Activated naive CD4-positive, alpha-beta T cell (primary cell): ENCODE measurements at places on chromosomes 5 and 9.
A peak's percentile ranks its signal among the peaks of the same experiment; 100 is the strongest.

DNA sequence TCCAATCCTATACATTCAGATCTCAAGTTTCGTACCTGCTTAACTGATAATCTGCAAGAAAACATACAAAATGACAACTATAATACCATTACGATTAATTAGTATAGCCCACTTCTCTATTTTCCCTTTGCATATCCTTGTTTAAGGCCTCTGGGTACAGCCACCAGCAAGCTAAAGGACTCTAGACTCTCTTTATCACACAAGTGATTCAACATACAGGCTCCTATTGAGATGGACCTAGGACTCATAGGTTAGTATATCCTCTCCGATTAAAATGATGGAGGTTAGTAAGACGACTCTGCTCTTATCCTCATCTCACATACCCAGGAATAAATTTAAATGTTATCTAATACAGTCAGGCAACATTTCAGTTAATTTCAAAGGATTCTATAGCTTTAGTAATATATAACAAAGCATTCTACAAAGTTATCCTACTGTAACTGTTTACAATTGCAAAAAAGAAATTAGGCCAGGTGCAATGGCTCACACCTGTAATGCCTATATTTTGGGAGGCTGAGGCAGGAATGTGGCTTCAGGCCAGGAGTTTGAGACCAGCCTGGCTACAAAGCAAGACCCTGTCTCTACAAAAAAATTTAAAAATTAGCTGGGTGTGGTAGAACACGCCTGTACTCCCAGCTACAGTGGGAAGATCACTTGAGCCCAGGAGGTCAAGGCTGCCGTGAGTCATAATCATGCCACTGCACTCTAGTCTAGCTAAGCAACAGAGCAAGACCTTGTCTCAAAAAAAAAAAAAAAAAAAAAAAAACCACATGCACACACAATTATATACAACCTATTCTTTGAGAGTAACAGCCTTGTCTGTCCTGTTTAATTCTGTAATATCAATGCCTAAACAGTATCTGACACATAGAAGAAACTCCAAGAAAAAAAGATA, 15.4 kb downstream of the HAUS6 start:
- DNase-seq: no peak

DNA sequence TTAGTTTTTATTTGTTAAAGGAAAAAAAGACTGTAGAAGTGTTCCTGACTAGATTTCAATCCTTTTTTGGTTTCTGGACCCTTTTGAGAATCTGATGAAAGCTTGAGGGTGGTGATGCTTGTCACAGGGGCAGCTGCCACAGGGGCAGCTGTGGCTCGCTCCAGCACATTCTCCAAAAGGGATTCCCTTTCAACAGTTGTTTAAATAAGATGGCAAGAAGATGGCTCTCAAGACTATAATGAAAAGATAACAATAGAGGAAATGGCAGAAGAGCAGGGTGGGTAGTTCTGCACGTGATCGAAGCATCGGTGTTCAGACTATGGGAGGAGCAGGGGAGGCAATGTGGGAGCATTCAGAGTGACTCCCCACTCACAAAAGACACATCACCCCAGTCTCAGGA, 46.5 kb upstream of the TNFAIP8 start:
- no peak for DNase-seq

DNA sequence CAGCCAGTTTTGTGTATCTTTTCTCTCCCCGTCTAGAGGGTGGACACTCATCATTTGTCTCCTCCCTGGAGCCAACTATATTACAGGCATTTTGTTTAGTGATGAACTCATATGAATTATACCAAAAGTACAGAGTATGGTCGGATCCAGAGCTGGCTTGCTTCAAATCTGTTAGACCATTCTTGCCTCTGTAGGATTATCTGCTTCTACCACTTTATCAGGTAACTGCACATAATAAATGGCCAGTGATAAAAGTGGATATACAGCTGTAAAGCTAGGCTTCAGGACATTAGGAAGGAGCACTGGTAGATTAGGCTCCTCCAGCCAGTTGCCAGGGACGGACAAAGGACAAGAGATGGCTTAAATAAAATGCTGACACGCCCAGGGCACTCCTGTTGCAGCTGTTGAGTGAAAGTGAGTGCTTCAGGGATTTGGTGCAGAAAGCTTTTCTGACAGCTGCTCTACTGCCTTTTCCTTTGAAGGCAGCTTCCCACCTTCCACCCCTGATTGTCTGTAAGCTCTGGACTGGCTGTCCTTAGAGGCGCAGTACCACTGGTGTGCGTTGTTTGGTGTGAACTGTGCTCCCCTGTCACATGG, 259.2 kb downstream of the PDZD2 start:
- no peak for DNase-seq

DNA sequence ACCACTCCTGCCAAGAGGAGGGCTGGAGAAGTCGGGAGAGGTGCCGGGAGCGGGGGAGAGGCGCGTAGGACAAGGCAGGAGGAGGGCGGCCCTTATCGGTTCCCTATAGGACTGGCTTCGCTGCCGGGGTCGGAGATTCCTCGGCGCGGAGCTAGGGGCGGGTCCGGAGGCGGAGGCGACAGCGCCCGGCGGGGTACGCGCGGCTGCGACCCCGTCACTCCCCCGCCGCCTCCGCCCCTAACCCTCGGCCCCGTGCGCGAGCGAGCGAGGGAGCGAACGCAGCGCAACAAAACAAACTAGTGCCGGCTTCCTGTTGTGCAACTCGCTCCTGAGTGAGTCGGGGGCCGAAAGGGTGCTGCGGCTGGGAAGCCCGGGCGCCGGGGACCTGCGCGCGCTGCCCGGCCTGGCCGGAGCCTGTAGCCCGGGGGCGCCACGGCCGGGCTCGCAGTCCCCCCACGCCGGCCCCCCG, 2.0 kb downstream of the GLIS3 start:
- DNase-seq: peak; percentile 43

DNA sequence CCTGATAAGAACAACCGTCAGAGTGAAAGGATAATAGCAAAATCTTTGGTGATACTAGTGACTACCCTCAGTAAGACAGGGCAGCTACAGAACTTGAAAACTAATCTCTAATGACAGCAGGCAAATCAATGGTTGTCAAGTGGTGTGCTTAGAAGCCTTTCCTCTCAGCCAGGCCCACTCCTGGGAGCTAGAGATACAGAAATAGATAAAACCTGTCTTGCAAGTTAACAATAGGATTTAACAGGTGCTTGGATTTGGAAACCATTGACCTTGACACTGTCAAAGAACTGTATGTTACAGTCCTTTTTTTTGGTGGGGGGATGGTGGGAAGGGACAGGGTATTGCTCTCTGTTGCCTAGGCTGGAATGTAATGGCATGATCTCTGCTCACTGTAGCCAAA, 118.6 kb downstream of the BASP1 start:
- no peak for DNase-seq

DNA sequence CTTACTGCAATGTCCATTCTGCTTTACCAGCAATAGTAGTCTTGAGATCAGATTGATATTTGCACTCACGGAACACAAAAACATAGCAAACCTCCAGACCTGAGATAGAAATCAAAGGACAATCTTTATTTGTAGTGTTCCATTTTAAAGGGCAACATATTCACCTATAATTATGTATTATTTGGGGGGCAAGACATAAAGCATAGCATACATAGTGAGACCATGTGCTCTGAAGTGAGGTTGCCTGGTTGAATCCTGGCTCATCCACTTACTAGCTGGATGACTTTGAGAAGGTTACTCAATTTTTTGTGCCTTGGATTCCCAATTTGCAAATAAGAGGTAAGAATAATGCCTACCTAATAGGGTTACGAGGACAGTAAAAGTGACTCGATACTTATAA, at the start of gene OR1B1:
TSS of gene OR1B1 (minus strand) at position 101 of the 400 bp plus-strand sequence.
- DNase-seq: no peak

- no peak for DNase-seq
Observed at GRCh38 chr5:34611464-34612415, 44.4 kb upstream of the RAI14 start.

DNA sequence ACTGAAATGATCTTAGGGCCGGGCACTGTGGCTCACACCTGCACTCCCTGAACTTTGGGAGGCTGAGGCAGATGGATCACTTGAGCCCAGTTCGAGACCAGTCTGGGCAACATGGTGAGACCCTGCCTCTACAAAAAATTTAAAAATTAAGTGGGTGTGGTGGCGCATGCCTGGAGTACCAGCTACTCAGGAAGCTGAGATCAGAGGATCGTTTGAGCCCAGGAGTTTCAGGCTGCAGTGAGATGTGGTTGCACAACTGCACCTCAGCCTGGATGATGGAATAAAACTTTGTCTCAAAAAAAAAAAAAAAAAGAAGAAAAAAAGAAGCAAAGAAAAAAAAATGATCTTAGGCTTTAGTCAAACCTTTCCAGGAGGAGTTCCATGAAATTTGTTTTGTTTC, 41.8 kb downstream of the MEF2C start:
- no peak for DNase-seq

DNA sequence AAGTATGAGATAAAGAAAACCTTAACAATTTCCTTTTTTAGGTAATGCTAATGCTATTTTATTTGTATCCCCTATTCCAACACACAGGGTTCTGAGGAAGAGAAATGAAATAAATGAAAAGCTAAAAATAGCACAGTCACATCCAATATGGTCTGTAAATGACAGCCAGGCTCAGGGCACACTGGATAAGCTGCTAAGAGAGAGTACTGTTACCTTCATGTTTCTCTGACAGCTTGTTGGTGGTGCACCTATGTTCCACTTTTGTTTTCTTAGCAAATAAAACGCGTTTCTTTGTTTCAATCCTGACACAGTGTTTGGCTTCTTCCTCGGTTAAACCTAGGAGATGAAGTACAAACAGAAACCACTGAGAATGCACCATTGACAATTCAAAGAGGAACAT, 41.3 kb downstream of the C6 start:
- no peak for DNase-seq

GRCh38 chr9:4581861-4582565, 80.1 kb upstream of the PLPP6 start:
- no peak for DNase-seq

DNA sequence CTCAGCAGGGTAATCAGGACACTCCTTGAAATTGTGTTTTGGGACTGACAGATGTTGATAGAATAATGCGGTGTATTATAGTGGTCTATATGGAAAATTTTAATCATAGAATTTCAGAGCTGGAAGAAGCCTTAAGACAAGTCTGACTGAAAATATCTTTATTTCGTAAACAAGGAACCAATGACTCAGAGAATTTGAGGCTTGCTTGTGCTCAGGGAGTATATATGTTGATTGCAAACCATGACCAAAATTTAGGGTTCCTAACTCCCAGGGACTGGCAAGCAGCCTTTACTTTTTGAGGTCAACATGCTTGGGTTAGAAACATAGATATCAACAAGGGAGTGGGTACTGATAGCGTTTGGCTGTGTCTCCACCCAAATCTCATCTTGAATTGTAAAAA, 287.2 kb downstream of the CD180 start:
- no peak for DNase-seq

DNA sequence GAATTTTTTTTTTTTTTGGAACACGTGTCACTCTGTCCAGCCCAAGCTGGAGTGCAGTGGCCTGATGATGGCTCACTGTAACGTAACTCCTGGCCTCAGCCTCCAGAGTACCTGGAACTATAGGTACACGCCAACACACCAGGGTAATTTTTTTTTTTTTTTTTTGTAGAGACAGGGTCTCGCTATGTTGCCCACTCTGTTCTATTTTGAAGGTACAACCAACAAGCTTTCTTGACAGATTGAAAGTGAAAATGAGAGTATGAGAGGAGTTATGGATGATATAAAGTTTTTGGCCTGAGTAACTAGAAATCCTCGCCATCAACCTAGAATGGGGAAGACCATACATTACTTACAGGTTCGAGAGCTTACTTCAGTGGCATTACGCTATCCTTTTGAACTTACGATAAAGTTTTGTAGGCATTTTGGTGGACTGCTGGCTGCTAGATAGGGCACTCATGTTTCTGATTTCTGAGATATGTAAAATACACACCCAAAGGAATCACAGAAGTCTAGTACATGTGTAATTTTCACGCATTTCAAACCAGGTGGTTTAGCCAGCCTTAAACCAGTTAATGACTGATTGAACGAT, 806 bp upstream of the CDC42SE2 start:
- DNase-seq: no peak

DNA sequence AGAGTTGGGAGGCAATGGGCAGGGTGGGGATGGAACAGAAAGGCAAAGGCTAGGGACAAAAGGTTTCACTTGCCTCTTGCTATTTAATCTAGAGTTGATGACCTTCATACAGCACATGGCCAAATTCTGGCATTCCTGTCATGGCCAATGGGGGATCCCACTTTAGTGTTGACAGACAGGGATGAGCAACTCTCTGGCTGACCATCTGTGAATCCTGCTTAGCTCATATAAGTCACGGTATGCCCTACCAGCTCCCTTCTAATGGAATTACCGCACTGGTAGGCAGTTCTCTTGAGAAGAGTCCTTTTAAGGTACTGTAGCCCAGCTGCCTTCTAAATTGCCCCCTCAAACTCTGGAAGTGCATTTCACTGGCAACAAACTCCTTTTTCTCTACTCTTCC, 76.1 kb downstream of the MAMDC2 start:
- DNase-seq: no peak

- no peak for DNase-seq
Observed at GRCh38 chr9:1311462-1312042, 261.4 kb downstream of the DMRT2 start.

GRCh38 chr5:128825826-128826225, 139.5 kb upstream of the SLC27A6 start:
- no peak for DNase-seq

DNA sequence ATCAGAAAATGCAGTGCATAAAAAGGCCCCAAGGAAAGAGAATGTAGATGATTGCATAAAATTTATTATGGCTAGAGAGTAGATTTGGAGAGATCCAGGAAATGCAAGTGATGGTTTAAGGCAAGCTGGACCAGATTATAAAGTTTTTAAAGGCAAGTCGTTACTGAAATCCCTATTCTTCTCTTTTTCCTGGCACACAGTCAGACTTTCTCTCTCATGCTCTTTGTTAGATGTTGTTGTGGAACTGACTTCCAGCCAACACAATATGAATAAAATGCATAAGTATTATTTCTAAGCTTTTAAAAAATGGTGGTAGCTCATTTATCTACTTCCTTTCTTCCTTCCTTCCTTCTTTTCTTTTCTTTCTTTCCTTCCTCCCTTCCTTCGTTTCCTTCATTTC, 1085.4 kb upstream of the CDH6 start:
- DNase-seq: no peak

- no peak for DNase-seq
Observed at GRCh38 chr5:127019928-127020327, 10.4 kb downstream of the MARCHF3 start.

- DNase-seq: no peak
Observed at GRCh38 chr5:121988488-121988887, 26.7 kb downstream of the SRFBP1 start.
